ENCODE measurements at places on chromosomes 5 and 9.

DNA sequence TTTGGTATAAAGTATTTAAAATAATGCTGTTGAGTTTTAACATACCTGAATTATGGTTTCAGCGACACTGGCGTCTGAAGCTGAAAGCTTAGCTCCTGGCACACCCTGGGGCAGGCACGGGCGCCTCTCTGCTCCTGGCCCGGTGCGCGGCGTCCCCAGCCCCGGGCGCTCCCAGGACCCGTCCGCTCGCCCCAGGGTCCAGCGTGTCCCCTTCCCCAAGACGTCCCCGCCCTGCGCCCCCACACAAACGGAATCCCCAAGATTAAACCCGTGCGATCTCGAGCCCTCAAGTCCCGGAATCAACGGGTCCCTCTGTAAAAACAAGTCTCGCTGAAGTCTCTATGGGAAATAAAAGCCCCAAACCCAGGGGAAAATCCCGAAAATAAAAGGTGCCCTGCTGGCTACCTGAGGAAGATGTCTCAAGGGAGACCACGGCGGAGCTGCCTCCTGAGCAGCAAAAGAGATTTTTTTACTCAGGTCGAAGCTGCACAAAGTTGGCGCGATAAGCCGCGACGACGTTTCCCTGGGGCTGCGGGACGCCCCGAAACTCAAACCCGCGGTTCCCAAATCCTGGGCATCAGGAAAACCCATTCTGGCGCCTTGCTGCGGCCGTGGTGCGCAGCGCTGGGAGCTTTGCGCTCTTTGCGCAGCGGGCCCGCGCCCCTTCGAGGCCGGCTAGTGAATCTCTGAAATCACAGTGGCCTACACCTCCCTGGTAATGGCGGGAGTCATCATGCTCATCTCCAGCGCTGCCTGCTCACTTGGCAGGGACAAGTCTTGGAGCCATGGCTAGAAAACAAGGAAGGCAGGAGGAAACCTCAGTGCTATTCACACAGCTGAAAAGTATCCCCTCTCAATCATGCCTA is 6.3 kb upstream of the IFNA8 start:
- DNase-seq, result no peak

- DNase-seq, result no peak
Observed at GRCh38 chr5:12313602-12314001, 409.4 kb upstream of the CTNND2 start.

- no peak for DNase-seq
Observed at GRCh38 chr9:18350036-18350435, 123.9 kb upstream of the ADAMTSL1 start.

- no peak for DNase-seq
Observed at GRCh38 chr5:113446358-113446927, 11.7 kb upstream of the TSSK1B start.

DNA sequence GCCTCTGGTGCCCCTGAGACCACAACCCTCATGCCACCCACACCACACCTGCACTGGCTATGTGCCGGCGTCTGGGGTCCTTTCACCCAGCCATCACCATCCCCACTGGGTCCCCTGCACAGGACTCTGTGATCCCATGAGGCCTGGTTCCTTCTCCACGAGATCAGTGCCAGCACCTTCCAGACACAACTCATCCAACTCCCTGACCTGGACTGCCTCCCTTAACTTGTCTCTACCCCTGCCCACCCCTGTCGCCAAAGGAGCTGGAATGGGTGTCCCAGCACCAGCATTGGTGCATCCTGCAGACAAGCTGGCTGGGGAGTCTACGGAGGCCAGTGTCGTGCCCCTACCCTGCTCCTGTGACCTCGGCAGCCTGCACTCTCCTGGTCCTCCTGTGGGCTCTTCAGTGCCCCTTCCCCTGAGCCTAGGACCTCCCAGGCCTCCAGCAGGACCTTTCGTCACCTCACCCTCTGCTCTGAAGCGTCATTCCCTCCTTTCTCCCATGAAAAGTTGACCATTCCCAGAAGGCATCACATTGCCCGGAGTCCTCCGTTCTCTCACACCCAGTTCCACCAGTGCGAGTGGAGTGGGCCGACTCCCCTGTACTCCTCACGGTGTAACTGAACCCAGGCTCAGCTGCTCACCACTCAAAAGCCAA is 87.7 kb downstream of the NSUN2 start:
- no peak for DNase-seq

DNA sequence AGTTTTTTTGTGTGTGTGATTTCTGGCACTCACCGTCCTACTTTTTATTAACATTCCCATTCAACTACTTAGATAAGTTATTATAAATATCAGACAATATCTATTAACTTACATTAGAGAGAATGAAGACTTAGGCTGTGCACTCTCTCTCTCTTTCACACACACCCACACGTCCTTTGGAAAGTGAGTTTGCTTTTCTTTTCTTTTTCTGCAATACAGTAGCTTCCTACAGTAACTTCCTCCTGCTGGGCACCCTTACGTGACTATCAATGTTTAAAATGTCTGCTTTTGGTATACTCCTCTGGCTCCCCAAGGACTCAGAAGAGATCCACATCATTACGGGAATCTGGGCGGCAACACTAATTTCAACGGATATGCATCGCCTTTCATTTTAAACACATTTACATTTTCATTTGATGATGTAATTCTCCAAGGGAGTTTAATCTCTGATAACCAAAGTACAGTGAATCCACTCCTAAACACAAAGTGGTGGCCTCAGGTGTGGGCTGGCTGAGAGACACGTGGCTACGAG is 179.5 kb downstream of the MAPKAP1 start:
- no peak for DNase-seq

- DNase-seq, result no peak
Observed at GRCh38 chr5:115196161-115196560, 26.5 kb upstream of the TRIM36 start.

- DNase-seq, result no peak
Observed at GRCh38 chr5:106399391-106399790, 1271.3 kb downstream of the EFNA5 start.

DNA sequence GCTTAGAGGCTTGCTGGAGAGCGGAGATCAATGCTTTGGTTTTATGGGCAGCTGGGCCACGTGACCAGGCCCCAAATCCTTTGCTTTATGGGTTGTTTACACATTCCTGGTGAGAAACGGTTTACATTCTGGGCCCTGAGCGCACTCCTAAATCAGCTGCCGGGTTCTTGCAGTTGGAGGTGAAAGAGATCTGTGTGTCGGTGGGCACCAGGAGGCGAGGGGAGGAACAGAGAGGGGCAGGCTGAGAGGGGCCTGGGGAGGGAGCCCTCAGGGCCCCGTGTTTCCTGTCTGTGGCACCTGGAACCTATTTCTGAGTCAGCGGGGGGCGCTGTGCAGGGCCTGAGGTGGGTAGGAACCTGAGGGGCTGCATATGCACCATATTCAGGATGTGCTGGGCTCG is 63.5 kb upstream of the HAND1 start:
- DNase-seq, result no peak

- no peak for DNase-seq
Observed at GRCh38 chr5:142772446-142773293, 2.5 kb downstream of the ARHGAP26 start.

GRCh38 chr9:105330201-105330600 is 85.8 kb downstream of the SLC44A1 start:
- DNase-seq, result no peak

GRCh38 chr5:83036991-83037575 is 40.1 kb downstream of the TMEM167A start:
- no peak for DNase-seq

GRCh38 chr5:90020575-90021538 is 388.7 kb downstream of the CETN3 start:
- no peak for DNase-seq

GRCh38 chr5:38790891-38791290 is 54.9 kb upstream of the OSMR start:
- DNase-seq, result no peak

DNA sequence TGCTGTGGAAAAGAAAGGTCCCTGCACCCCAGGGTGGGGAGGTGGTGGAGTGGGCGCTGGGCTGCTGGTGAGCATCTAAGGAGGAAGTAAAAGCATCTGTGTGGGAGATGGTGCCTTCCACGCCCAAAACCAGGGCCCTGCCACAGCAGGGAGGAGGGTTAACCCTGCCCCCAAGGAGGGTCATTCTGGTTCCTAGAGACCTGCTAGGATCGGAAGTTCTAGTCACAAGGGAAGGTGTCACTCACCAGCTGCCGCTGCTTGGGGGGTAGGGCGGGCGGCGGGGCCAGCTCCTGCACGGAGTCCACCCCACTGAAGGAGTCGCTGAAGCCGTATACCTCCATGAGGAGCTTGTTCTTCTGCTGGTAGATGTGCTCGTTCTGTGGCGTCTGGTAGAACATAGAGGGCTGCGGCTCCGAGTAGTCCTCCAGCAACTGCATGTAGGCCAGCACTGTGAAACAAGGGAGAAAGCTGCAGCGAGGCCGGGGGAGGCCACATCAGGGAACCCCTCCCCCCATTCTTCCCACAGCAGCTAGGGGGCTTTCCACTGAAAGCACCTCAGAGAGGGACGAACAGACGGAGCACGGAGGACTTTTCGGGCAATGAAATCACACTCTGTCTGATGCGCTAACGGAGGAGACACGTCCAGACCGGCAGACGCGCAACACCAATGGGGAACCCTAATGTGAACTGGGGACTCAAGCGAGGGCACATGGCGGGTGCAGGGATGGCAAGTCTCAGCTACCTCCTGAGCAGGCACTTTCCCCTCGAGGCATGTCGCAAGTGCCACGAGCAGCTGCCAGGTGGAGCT is 76.4 kb downstream of the PRRT1B start:
- no peak for DNase-seq

DNA sequence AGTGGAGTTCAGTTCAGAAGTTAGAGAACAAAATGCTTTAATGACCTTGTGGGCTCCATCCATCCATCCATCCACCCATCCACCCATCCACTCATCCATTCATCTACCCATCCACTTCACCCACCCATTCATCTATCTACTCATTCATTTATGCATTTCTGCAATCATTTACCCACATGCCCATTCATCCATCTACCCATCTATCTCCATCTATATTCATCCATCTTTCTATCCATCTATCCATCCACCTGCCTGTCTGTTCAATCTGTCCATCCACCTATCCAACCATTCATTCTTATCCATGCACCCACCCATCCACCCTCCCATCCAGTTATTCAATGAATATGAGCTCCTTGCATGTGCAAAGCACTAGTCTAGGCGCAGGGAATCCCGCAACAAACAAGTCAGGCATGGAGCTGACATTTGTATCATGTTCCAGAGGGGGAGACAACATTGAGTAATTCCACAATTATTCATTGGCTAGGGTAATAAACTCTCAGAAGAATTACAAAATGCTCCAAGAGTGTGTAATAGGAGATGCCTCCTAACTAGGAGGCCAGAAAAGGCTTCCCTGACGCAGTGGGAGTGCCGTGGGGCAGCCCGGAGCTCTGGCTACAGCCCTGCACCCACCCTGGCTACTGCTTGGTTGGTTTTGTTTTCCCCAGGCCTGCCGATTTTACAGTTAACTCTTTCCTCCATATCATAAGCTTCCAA is 211.2 kb downstream of the NXNL2 start:
- no peak for DNase-seq

DNA sequence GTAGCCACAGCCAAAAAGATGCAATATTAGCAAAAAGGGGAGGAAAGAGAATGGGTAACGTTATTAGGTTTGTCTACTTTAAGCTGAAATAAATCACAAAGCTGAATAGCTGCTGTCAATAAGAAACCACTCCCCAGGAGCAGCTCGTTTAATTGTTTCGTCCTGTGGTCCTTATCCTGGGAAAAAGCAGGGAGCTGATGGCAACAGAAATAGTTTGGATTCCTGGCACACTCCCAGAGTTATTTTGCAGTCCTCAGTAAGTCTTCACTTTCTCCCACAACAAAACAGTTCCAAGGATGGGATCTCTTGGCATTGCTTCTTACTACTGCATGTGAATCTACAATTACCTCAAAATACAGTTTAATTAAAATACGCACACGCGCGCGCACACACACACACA is 28.8 kb downstream of the FRMD3 start:
- DNase-seq, result no peak

DNA sequence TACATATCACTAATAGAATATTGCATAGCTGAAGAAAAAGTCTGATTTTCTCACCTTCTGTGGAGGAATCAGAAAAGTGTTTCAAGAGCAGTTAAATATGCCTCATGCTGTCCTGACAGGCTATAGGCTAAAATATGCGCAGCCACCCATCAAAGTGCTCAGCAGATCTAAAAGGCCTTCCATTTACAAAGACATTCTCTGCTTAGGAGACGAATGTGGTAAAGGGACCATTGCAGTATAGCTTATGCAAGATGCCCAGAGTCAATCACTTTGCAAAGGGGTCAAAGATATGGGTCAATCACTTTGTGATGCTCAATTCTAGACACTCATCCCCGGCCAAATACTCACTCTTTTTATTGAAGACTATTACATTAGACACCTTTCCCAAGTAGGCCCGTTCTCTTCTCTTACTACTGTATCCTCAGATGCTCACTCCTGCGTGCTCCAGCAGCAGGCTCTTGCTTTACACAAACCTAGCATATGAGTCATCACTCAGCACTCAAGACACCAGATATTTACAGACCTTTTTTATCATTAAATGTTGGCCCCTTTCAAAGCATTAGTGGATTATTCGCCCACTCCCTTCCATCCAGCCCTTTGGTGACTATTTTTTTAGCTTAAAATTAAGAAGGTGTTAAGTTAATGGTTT is 568.2 kb upstream of the CDH18 start:
- no peak for DNase-seq

- peak; percentile 12 for DNase-seq
Observed at GRCh38 chr5:81631124-81631523, 119.8 kb downstream of the SSBP2 start.

- DNase-seq, result no peak
Observed at GRCh38 chr5:111386832-111387162, 125.5 kb downstream of the STARD4 start.

- DNase-seq, result peak; percentile 4
Observed at GRCh38 chr9:107213080-107213479, 70.0 kb upstream of the RAD23B start.

DNA sequence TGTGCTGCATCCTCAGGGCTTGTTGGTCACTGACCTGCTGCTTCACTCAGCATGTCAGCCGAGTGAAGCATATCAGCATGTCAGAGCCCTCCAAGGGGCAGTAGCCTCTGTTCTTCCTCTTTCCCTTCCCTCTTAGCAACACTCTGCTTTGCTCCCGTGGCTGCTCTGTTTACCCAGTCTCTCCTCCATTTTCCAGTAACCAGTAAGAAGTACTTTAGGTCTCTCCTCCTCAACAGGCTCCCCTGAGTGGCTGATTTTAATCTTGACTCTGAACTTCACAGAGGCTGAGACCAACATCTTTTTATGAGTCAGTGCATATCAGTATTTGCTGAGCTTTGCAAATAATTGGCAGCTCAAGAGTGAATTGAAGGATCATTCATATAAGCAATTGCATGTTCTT is 18.6 kb upstream of the ADRB2 start:
- no peak for DNase-seq
